Left lung (tissue), 14 donors: ENCODE measurements at places on chromosomes 4 and X.

GRCh38 chrX:153775293-153776119, 5.3 kb upstream of the SRPK3 start:
- H3K4me1 ChIP-seq, result no peaks in the 10 kb centered on the region
- H3K4me3 ChIP-seq, result no peak overlapping the region
- H3K36me3 ChIP-seq, result no peaks in the 10 kb centered on the region

- H3K4me3 ChIP-seq, result no peak overlapping the region
- no peaks in the 10 kb centered on the region for H3K27me3 ChIP-seq
- DNase-seq, result no peak
- no peak overlapping the region for H3K27ac ChIP-seq
Measured at GRCh38 chr4:186840771-186841301, 117.2 kb upstream of the FAT1 start.

GRCh38 chrX:31500921-31501320, 429.1 kb upstream of the FTHL17 start:
- DNase-seq, result no peak
- H3K4me3 ChIP-seq, result no peak overlapping the region
- no peaks in the 10 kb centered on the region for H3K4me1 ChIP-seq
- no peaks in the 10 kb centered on the region for H3K27me3 ChIP-seq

GRCh38 chr4:4948370-4948769, 70.9 kb downstream of the CYTL1 start:
- H3K4me3 ChIP-seq, result no peak overlapping the region
- DNase-seq, result no peak
- no peaks in the 10 kb centered on the region for H3K27me3 ChIP-seq
- H3K36me3 ChIP-seq, result no peaks in the 10 kb centered on the region
- no peaks in the 10 kb centered on the region for H3K4me1 ChIP-seq
